ENCODE measurements at places on chromosomes 3 and 15.

DNA sequence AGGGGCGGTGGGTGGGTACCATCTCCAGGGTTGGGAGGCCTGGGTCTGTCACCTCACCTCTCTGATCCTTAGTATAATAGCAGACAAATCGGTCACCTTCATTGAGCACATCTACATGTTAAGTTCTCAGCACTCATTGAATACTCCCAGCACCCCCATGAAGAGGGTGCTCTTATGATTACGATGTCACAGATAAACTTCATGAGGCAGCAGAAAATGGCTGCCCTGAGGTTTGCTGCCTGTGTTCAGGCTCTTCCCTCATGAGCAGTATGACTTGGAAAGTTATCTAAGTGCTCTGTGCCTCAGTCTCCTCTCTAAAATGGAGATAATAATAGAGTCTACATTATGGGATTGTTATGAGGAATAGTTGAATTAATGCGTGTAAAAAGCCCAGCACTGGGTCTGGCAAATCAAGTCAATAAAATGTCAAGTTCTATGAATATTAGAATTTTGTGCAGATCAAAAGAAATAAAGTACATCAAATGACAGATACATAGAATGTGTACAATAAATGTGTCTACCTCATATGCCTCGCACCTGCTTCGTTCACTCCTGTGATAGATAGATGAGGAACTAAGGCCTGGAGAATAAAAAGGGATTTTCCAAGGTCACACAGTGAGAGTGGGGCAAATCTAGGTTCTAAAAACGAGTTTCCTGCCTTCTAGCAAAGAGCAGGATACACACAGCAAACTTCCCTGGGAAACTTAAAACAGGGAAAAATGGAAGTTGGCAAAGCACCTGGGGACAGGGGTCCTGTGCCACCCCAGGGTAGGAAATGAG lies 142.2 kb upstream of the MRPS22 start:
- no peak for DNase-seq

DNA sequence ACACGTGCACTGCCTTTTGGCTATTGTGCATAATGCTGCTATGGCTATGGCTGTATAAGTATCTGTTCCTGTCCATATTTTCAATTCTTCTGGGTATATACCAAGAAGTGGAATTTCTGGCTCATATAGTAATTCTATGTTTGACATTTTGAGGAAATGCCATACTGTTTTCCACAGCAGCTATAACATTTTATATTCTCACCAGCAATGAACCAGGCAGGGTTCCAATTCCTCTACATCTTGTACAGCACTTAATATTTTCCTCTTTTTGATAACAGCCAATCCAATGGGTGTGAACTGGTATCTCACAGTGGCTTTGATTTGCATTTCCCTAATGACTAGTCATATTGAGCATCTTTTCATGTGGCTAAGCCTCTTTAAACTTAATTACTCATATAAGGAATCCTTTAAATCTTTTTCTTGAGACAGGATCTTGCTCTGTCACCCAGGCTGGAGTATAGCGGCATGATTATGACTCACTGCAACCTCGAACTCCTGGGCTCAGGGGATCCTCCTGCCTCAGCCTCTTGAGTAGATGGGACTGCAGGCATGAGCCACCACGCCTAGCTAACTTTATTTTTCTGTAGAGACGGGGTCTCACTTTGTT lies 38.1 kb upstream of the IGDCC4 start:
- no peak for DNase-seq

DNA sequence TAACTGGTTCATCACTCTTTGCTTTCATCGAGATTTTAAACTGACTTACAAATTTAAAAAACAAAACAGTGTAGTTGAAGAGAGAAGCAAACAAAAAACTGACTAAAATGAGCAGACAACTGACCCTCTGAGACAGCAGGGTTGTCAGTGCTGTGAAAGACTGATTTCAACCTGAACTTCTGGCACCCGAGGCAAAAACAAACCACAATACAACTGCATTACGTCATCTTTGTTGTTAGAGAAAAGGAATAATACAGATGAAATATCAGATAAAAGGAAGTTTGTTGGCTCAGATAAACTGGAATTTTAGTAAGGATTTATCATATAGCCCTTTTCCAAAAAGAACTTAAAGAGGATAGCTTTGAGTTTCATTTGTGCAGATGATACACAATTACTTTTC lies 51.1 kb downstream of the PARP15 start:
- no peak for DNase-seq

DNA sequence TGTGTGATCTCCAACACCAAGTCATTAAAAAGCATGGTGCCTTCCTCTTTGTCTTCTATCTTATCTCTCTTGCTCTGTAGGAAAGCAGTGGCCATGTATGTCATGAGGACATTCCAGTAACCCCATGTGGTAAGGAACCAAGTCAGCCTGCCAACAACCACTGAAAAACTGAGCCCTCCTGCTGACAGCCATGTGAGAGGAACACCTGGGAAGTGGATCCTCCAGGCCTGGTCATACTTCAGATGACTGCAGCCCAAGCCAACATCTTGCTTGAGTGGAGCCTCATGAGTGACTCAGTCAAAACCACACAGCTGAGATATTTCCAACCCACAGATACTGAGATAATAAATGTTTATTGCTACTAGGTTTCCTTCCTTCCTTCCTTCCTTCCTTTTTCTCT lies 597.3 kb downstream of the ZIC1 start:
- DNase-seq = no peak

GRCh38 chr3:115239717-115240116 lies 92.6 kb upstream of the ZBTB20 start:
- no peak for DNase-seq

DNA sequence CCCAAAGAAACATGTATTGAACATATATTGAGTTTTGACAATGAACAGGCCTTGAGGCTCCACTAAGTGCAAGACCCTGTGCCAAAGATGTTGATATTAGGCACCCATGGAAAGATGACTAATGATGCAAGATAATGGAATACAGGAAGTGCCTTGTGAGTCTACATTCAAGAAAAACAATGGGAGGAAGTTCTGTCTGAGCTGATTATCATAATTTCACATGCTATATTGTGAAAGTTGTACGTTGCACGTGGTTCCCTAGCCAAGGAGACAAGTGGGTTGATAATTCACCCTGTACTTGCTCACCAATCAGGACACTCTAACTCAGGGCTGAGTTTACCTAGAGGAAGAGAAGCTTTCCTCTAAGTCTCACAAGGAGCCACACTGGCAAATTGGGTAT lies 186.9 kb upstream of the STAC start:
- no peak for DNase-seq

- DNase-seq = no peak
These were observed 44.8 kb downstream of the ABTB1 start for GRCh38 chr3:127717357-127718244.

Measured in cortex of kidney (tissue), 1 donor.